ENCODE measurements at places on chromosomes 5 and 9.
A peak's percentile ranks its signal among the peaks of the same experiment; 100 is the strongest.

DNA sequence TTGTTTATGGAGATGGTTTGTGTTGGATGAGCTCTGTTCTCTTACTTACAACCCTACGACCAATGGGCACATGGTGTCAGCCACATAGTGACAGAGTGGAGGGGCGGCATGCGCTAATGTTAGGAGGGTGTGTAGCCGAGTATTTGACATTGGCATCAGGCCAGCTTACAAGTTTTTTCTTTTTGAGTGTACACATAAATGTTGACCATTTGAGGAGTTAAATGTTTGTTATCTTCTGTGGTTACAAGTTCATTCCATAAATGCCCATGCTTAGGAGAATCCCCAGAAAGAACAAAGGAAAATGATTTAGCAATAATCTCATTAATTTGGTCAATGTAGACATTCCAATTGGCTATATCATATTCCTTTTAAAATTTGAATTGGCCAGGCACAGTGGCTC lies 180.1 kb upstream of the ELL2 start:
- no peak for DNase-seq
- no peak overlapping the region for H3K27ac ChIP-seq
- no peak overlapping the region for H3K4me3 ChIP-seq

GRCh38 chr5:174191076-174191475 lies 145.6 kb downstream of the NSG2 start:
- H3K4me3 ChIP-seq, result no peak overlapping the region
- H3K27ac ChIP-seq, result no peak overlapping the region
- H3K27me3 ChIP-seq, result peaks cover 14% of the 10 kb centered on the region
- no peaks in the 10 kb centered on the region for H3K36me3 ChIP-seq

- H3K27ac ChIP-seq, result no peak overlapping the region
- no peaks in the 10 kb centered on the region for H3K4me1 ChIP-seq
- no peak overlapping the region for H3K4me3 ChIP-seq
- peaks cover 13% of the 10 kb centered on the region for H3K27me3 ChIP-seq
- DNase-seq, result no peak
- H3K36me3 ChIP-seq, result no peaks in the 10 kb centered on the region
These were observed 36.6 kb upstream of the LECT2 start for GRCh38 chr5:135991429-135991828.

GRCh38 chr9:75088646-75089372 lies 495 bp downstream of the OSTF1 start:
- peak overlapping the region; percentile 73 for H3K27ac ChIP-seq
- no peaks in the 10 kb centered on the region for H3K36me3 ChIP-seq
- H3K27me3 ChIP-seq, result no peaks in the 10 kb centered on the region
- H3K4me3 ChIP-seq, result peak overlapping the region; percentile 76

GRCh38 chr5:38009749-38010358 lies 170.0 kb upstream of the GDNF start:
- H3K4me1 ChIP-seq, result no peaks in the 10 kb centered on the region
- H3K27me3 ChIP-seq, result no peaks in the 10 kb centered on the region
- no peak overlapping the region for H3K27ac ChIP-seq
- no peak overlapping the region for H3K4me3 ChIP-seq
- H3K36me3 ChIP-seq, result no peaks in the 10 kb centered on the region

- no peaks in the 10 kb centered on the region for H3K36me3 ChIP-seq
- no peak for DNase-seq
- H3K4me1 ChIP-seq, result no peaks in the 10 kb centered on the region
- no peak overlapping the region for H3K4me3 ChIP-seq
- no peak overlapping the region for H3K27ac ChIP-seq
- H3K27me3 ChIP-seq, result no peaks in the 10 kb centered on the region
These were observed 156.6 kb upstream of the IRX2 start for GRCh38 chr5:2908086-2908485.

All from T-cell (primary cell).